ENCODE measurements at places on chromosomes 1 and 21.

DNA sequence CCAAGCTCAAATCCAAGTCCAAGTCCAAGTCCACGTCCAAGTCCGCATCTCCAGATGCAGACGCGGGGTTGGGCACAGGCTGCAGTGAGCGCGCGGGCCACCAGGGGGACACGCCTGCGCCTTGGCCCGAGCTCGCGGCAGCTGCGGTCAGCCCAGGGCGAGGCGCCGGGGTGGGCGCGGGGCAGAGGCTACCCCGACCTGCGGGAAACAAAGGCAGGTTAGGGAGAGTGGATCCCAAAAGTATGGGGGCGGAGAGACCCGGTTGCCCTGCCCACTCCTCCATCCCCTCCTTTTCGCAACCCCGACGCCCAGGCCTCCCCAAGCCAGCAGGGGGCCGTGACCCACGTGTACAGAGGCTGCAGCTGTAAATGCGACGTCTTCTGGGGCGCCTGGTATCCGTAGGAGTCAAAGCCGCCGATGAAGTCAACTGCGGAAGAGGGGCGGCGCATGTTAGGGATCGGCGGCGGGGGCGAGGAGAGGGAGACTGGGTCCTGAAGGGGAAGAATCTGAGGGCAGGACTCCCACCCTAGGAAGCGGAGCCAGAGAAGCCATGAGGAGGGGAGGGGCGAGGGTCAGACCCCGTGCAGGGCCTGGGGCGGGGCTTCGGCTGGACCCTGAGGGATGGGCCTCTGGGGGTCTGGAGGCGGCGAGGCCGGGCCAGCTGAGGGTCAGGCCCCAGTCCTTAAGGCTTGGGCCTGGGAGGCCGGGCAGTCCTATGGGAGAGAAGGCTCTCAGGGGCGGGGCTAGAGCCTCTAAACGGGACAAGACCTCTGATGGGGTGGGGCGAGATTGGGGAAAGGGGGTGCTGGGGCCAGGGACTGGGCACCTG, 58.0 kb downstream of the NKAIN1 start:
- no peak for DNase-seq

- DNase-seq = no peak
These were observed 11.1 kb downstream of the ECE1 start for GRCh38 chr1:21278860-21279845.

DNA sequence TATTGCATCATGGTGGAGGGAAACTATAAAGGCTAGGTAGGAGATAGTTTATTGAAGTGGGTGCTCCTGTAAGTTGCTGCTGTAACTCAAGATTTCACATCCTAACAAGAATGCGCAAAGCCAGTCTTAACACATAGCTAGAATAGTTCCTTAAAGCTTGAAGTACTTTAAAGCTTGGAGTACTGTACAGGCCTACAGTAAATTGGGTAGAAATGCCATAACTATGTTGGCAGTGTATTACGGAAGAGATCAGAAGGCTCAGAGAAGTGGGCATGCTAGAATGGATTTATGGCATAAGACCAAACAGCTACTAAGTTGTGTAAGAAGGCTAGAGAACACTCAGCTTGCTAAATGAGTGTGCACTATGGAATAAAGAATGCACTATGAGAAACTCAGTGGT, 44.5 kb downstream of the DMRTA2 start:
- DNase-seq = no peak

- no peak for DNase-seq
These were observed 228.2 kb upstream of the PROX1 start for GRCh38 chr1:213759359-213760181.

GRCh38 chr1:245023222-245023621, 131.6 kb upstream of the KIF26B start:
- no peak for DNase-seq

- no peak for DNase-seq
These were observed 367.4 kb downstream of the CAMTA1 start for GRCh38 chr1:7152655-7153054.

DNA sequence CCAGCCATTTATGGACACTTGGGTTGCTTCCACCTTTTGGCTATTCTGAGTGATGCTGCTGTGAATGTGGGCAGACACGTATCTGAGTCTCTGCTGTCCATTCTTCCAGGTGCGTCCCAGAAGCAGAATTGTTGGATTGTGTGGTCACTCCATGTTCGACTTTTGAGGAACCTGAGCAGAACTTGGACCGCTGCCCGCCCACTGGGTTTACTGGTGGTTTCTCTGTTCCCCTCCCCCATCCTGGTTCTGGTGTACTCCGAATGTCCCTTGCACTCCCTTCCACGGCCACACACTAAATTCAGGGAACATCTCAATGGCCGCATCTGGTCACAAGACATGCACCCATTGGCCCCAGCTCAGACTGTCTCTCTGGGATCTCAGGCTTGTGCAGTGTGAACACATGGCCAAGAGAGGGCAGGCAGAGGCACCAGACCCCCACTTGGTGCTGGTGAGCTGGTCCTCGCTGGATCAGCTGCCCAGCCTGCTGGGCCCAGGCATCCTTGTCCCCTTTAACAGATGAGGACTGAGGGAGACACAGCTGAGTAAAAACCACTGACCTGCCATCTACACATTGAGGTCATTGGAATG, 565.1 kb downstream of the NPHP4 start:
- no peak for DNase-seq

- DNase-seq = peak; percentile 72
These were observed 14.3 kb upstream of the MUL1 start for GRCh38 chr1:20521960-20522861.

- DNase-seq = peak; percentile 79
These were observed 17.2 kb downstream of the CTNNBIP1 start for GRCh38 chr1:9892563-9893528.

Data from fibroblast of skin of abdomen (primary cell).